ENCODE measurements at places on chromosomes 3 and 15. TPM values are rescaled to one million over a fixed set of nuclear protein-coding genes. Genes with fewer than 3 reads are reported as not detected.

ALS2CL gene
- total RNA-seq, result 3.4 TPM

LRTM1 gene
- not detected for total RNA-seq

AADAC gene
- total RNA-seq, result not detected

MCTP2 gene
- 4.9 TPM for total RNA-seq

All from HFFc6 (cell line).